ENCODE measurements at places on chromosomes 6 and 20. TPM values are rescaled to one million over a fixed set of nuclear protein-coding genes. Genes with fewer than 3 reads are reported as not detected.

DNA sequence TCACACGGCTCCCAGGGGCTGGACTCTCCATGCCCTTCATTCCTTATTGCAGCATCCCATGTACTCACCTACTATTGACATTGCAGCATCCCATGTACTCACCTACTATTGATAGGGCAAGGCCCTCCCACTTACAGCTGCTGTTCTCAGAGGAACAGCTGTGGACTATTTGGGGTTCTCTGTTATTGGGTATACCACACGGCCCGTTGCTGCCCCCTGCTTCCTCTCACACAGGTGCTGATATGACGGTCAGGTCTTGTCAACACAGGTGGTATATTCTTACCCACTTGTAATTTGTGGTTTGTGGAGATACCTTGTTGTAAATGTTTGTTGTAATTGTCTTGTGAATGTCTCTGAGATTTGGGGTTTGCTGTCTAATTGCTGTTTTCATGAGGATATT is 18.8 kb downstream of the ALDH5A1 start:
- no peak for DNase-seq

DNA sequence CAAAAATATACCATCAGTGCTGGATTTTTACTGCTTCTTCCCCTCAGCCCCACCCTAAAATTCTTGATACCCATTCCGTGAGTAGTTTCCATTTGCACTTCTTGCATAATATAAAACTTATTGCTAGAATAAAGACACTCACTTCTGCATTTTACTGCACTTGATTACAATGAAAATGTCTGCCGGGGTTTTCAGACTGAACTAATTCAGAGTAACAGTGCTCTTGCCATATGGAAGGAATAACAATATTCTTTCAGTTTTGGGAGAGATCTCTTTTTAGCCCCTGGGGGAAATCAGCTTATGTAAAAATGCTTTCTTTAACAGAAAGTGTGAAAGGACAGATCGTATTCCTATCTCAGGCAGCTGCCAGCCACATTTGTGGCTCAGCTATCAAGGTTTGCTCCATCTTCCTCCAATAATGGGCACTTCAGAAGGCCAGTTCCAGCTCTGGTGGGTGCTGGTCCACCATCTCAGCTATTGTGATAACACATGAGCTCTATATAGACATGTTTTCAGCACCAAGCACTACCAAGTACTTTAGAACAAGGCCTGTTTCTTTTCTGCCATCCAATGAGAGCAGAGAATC is 8.9 kb downstream of the SMLR1 start:
- DNase-seq = no peak

DNA sequence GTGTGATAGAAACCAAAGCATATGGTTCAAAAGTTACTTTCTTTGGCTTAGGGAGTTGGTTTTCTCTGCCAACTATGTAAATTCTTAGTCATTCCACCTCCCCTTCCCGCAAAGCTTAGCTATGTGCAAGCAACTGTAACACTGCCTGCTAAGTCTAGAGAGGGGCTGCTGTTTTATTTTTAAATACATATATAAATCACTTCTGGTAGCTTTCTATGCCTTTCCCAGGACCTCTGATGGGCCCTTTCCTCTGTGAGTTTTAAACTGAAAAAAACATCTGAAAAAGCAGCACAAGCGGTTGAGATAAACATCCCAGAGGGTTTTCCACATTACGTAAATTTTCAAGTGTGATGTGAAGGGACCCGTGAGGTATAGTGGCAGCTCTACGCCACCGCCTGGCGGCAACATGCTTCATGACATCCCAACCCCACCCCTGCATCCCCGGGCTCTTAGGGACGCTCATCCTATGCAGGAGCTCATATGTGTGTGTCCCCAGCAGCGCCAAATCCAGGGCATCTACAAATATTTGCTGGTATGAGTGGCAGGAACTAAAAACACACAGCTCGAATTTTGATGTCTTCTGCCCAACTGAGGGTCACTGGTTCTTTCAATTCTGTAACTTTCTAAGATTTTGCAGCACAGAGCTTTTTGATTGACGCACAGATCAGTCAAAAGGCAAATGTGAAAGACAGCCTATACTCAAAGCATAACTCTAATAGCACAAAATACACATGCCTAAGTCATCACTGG is 12.7 kb downstream of the SAYSD1 start:
- no peak for DNase-seq

GRCh38 chr6:22325481-22325880 is 28.6 kb upstream of the PRL start:
- DNase-seq = no peak

- DNase-seq = peak; percentile 91
Measured at GRCh38 chr20:50788045-50788991, 6.5 kb upstream of the BCAS4 start.

DNA sequence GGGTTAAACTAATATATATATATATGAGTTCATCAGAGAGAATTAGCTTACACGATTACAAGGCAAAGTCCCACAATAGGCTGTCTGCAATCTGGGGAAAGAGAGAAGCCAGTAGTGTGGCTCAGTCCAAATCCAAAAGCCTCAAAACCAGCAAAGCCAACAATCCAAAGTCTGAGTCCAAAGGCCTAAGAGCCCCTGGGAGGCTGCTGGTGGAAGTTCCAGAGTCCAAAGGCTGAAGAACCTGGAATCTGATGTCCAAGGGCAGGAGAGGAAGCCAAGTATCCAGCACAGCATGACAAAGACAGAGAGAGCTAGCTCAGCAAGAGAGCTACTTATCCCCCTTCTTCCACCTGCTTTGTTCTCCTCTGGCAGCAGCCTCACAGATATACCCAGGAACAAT is 274.7 kb upstream of the ID4 start:
- DNase-seq = no peak

- no peak for DNase-seq
Measured at GRCh38 chr6:4979426-4979825, 24.4 kb downstream of the RPP40 start.

GRCh38 chr6:97133067-97133466 is 149.9 kb downstream of the MMS22L start:
- DNase-seq = no peak

TNFRSF21 gene
- 115 TPM for total RNA-seq

FAM209A gene
- 0.83 TPM for total RNA-seq

DNA sequence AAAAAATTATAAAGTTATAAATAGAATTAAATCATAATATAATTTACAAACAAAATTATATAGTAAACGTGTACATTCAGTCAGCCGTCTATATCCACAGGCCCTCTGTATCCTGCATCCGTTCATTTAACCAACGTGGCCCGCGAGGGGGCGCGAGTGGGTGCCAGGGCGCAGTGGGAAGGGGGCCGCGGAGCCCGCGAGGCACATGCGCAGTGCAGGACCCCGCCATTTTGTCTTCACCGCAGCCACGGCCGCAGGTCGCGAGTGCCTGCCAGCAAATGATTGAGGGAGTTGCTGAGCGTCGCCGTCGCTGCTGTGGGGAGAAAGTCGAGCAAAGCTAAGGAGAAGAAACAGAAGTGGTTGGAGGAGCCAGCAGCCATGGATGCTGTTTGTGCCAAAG is 53.4 kb upstream of the ECI2 start:
- no peak for DNase-seq

SFTA2 gene
- 4.7 TPM for total RNA-seq

GRCh38 chr6:69974193-69974592 is 107.8 kb downstream of the COL19A1 start:
- peak; percentile 5 for DNase-seq

EPB41L1 gene
- total RNA-seq = 76.8 TPM

DNA sequence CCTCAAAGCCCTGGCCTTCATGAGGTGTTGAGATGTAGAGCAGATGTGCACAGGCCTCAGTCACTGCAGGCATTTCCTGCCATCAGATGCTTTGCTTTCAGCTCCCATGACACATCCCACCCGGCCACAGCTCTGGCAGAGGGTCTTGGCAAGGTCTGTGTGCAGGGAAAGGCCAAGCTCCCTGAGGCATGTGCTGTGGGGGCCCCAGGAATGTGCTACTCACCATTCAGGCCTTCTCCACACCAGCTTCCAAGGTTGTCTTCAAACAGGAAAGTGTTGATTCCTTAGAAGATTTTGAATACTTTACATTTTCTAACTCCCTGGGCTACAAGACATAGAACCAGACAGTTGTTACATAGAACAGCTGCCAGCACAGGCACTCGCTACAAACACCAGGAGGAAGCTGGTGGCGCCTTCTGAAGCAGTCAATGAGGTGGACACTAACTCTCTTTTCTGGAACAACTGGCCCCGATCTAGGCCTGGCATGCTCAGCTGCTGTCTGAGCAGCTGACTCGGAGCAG is 27.8 kb downstream of the CASS4 start:
- DNase-seq = no peak

- DNase-seq = no peak
Measured at GRCh38 chr6:69580706-69581105, 216.1 kb downstream of the LMBRD1 start.

GRCh38 chr6:149128489-149129145 is 188.9 kb upstream of the TAB2 start:
- no peak for DNase-seq

All from HT-29 (cell line).